NT2/D1 (cell line): ENCODE measurements at places on chromosomes 4 and X.

DNA sequence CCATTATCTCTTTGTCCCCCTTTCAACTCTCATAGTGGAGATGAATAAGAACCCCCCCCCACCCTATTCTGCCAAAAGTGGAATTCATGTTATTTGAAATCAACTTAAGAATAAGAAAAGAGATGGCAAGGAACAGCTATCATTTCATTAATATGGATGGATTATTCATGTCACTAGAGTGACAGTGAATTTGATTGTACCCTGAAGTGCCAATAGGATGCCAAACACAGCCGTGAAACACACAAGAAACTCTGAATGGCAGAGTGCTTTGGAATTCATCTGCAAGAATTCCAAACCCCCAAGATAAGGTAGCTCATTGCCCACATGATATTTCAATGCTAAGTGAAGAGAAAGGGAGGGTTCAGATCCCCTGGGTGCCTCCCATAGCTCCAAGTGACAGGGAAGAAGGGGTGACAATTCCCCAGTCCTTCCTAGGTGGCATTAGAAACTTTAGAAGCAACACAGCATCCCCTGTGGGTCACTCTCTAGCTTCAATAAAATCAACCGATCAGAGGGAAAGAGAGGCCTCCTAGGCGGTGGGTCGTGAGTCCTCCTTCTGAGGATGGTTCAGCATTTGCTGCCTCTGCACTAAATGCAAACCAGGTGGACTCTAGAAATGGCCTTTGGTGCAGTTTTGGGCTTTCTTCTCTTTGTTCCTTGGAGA, 84.3 kb downstream of the MGST2 start:
- DNase-seq = no peak

DNA sequence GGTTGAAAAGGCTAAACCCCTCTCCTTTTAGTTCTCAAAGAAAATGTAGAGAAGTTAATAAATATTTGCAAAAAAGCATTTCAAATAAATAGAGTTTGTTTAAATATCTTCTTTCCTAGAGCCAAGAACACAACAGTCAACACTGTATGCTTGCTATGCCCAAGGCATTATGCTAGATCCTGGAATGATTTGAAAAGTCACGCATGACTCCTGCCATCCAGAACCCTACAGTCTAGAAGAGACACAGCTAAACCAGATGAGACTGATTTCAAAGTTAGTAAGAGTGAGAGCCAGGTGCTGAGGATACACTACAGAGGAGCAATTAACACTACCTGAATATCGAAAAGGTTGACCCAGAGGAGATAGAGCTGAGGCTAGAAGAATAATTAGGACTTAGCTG, 205.8 kb downstream of the NWD2 start:
- DNase-seq = no peak

DNA sequence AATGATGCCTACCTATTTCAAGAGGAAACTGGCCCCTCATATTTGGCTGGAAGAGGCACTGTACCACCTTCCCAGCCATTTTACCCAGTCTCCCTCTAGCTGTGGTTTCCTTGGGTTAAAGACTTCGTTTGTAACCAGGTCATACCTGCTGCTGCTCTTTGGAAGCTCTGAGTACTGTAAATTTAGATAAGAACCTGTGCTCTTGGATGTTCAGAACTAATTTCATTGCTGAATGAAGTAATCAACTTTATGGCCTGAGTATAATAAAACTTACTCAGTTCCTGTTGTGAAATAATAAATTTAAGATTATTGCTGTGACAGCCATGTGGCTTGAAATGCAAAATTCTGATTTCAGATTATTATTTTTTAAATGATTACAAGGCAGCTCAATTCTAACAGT, 12.2 kb downstream of the MTTP start:
- no peak for DNase-seq

- DNase-seq = no peak
Measured at GRCh38 chr4:147194604-147195003, 248.9 kb upstream of the TTC29 start.

GRCh38 chr4:182978152-182978827, 61.1 kb upstream of the DCTD start:
- DNase-seq = peak; percentile 2

DNA sequence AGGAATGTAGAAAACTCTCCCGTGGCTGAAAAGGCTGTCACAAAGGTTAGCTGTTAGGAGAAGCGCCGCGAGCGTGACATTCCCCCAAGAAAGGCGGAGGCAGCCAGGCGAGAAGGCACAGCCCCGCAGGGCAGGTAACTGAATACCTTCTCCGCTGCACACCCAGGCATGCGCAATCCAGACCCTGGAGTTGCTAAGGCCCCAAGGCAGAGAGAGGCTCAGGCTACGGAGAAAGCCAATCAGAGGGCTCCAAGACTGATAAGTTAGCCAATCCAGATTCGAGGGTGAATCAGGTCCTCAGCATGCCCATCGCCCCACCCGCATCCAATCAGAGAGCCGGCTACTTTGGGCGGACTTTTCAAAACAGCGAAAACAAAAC, 485 bp upstream of the CCNG2 start:
- DNase-seq = peak; percentile 96

- peak; percentile 47 for DNase-seq
Measured at GRCh38 chr4:85747882-85748491, 273.0 kb downstream of the ARHGAP24 start.

GRCh38 chr4:110787707-110788106, 164.8 kb upstream of the PITX2 start:
- DNase-seq = no peak

DNA sequence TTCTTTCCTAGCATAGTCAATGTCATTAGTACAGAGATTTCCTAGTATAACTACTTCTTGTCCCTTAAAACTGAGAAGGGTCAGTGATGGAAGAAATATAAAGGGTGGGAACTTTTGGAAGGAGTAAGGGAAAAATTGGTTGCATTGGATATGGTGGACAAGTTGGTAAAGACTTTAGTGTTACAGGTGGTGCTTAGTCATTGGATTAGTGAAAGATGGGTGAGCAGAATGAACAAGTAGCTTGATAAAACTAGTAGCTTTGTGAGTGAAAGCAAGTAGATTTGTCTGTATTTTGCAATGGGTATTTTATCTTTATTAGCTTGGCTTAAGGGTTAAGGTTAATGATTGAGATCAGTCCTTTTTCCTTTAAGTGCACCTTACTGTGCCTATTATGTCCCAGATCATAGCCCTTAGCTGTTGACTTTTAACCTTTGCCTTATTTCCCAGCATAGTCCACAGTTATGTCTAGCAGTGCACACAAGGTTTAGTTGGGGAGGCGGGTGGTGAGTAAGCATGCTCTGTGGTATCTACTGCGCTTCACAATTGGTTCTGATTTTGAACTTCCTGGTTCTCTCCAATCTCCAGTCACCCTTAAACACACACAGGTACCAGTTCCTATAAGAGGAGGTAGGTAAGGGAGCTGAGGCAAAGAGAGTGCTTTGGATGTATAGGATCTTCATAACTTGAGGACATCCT, 9.5 kb downstream of the WDR44 start:
- DNase-seq = no peak

GRCh38 chr4:176320340-176320975, 692 bp downstream of the SPCS3 start:
- DNase-seq = peak; percentile 18

DNA sequence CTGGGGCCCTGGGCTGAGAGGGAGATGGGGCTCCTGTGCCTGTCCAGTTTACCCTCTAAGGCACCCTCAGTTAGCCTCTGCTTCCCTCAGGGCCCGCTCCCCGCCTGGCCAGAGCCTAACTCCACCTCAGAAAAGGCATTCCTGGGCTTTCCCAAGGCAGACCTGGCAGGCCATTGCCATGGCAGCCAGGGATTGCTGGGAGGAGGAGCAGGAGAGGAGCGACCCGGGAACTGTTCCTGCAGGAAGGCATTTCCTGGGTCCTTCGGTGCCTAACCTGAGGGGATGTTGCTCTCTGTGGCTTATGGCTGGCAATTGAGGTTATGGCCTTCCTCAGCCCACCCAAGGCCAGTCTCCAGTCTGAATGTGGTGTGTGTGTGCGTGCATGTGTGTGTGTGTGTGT, 131.3 kb downstream of the PJA1 start:
- DNase-seq = no peak

- DNase-seq = no peak
Measured at GRCh38 chr4:112094330-112094729, 50.9 kb upstream of the FAM241A start.

DNA sequence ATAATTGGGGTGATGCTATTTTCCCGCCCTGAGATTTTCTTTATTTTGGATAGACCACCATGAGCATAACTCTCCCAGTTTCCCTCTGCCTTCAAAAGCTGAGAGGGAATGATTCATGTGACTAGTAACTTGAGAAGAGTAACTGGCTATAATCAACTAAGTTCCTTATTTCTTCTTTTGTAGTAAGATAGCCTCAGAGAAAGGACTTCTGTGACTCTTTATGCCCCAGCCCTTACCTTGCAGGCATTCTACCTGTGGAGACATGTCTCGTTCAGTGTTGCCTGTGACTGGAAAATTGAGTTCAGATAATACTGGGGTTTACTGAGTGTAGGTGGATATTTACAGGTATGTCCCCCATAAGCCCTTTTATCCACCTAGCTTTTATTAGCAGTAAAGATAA, 715.4 kb upstream of the HS3ST1 start:
- no peak for DNase-seq

DNA sequence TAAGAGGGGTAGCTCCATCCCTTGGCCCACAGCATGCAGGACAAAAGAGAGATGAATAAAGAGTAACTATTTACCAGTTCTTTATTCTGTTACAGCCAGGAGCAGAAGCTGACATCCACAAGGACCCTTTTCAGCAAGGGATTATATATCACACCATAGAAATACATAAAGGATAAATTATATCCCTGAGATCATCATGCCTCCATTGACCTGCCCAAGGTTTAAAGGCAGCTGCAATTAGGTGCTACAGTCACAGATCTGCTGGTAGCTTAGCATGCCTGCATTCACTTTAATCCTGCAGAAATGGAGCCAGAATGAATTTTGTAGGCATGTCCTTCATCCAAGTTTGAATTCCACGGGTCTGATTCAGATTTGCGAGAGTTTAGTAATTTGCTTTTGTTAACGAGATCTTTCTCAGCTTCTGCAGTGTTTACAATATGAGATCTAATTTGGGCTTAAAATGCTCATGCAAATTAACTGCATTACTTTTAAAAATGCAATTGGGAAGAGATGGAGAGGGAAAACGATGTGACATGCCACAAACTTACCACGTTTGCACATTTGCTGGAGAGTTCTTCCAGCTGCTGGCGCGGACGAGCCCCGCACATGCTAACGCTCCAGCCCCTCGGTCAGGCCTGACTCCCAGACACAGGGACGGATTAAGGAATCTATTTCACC, 327.0 kb upstream of the NOCT start:
- DNase-seq = no peak

DNA sequence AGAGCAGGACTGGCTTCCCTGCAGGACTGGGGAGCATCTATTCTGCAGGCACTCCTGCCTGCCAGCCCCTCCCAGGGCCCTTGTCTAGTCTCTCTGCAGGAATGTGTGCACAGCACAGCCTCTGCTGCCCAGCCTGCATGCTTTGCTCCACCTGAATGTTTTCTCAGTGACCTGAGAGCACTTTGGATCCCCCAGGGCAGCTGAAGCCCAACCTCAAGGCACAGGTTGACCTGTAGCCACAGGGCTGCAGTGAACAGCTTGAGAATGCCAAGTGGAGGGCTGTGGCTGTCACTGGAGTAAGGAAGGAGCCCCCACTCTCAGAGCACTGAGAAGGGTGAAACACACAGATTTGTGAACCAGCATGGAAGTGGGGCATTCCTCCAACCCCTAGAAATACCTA, 760.2 kb downstream of the STIM2 start:
- no peak for DNase-seq

DNA sequence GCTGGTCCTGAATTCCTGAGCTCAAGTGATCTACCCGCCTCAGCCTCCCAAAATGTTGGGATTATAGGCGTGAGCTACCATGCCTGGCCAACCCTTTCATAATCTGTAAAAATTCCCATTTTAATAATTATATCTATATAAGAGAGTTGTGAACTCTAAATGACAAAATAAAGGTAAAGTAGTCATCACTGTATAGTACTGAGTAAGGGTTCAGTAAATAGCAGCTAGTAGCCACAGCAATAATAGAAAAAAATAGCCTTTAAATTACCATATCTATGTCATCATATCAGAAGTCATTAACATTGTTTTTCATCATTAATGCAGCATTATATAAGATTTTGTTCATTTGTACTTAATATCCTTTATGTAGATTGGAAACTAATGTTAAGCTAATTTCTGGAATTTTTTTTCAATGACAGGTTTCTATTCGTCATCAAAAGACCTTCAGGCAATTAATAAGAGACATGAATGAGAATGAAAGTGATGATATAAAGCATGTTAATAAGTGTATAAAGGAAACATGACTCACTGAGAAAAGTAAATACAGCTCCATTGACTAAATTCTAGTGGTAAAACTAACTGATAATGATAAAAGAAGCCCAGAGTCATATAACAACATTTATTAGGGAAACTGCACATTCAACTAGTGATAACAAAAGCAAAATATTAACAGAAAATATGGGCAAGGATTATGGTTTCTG, 85.9 kb upstream of the UGT8 start:
- DNase-seq = no peak

GRCh38 chr4:169341490-169341889, 70.7 kb upstream of the SH3RF1 start:
- DNase-seq = no peak

DNA sequence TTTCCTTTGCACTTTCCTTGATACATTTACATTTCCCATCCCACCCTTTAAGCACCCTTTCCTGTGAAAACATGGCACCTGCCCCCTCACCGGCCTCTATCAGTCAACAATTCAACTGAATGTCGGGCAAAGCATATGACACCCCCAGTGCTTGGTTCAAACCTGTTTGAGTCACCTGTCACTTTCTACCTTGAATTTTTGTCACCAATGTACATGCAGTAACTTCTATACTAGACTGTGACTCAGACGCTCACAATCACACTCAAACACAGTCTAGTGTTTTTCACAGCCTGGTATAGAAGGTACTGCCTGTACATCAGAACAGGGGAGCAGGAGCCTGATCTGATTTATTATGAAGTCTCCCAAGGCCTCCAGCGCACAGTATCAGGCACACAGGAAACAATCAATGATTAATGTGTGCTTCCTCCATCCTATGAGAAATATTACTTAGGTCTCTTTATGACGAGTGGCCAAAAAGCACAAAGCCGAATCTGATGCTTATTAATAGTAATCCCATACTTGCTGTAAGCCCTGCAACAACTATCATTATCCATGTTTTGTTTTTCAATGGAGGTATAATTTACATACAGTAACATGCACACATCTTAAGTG, 49.2 kb upstream of the FAM9C start:
- DNase-seq = no peak

- no peak for DNase-seq
Measured at GRCh38 chr4:183638436-183638835, 20.5 kb downstream of the RWDD4 start.

DNA sequence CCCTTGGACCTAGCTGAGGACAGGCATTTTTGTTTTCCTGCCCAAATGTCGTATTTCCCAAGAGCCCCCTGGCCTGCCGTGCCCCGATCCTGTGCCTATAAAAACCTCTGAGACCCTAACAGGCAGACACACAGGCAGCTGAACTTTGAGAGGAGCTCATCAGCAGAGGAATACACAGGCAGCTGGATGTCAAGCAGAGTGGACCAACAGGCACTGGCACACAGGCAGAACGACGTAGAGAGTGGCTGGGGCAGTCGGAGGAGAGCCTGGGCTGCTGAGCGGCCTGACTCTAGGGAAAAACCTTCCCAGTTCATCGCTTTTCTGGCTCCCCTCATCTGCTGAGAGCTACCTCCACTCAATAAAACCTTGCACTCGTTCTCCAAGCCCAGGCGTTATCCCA, 896.1 kb downstream of the PCDH18 start:
- DNase-seq = no peak
